ENCODE measurements at places on chromosomes 7 and 10.

- DNase-seq: no peak
Observed at GRCh38 chr10:119457966-119458766, 84.4 kb downstream of the RGS10 start.

- DNase-seq: no peak
Observed at GRCh38 chr7:46930366-46930765, 651.5 kb downstream of the TNS3 start.

GRCh38 chr7:28688174-28688573 is 270.0 kb downstream of the TRIL start:
- no peak for DNase-seq

DNA sequence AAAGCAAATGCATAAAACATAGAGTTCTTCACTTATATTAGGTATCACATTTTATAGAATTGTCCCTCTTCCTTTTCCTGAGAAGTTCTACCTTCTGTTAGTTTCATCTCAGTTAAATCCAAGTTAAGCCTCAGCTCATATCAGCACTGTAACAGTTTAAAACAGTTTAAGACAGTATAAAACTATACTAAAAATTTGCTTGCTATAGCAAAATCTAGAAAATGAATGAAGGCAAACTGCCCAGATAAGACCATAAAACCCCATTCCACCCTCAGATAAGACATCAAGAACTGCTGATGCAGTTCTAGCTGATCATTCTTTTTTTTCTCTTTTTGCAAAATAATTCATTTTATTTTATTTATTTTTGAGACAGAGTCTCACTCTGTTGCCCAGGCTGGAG is 177.2 kb downstream of the RNF133 start:
- no peak for DNase-seq

GRCh38 chr7:47045207-47046051 is 536.5 kb downstream of the TNS3 start:
- DNase-seq: no peak
